Memory B cell (primary cell): ENCODE measurements at places on chromosomes 4 and X.

DNA sequence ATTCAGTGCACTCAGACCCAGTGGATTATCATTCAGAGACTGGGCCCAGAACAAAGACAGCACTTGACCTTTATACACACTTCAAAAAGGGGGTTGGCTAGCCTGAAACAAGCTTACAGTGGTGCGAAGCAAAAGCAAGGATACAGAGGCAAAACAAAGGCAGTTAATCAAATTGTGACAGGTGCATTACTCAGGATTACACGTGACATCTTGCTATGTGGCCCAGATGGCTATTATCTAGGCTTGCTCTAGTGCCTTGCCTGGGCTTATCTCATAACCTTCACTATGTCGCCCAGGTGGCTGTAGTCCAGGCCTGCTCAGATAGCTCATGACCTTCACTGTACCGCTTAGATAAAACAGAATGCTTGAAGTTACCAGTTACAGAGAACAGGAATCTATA is 1092.1 kb upstream of the PRKX start:
- no peak overlapping the region for H3K4me3 ChIP-seq
- DNase-seq: no peak

- DNase-seq: no peak
- H3K27me3 ChIP-seq: no peaks in the 10 kb centered on the region
- no peaks in the 10 kb centered on the region for H3K4me1 ChIP-seq
- no peak overlapping the region for H3K4me3 ChIP-seq
Observed at GRCh38 chr4:94798808-94799207, 41.1 kb downstream of the BMPR1B start.

DNA sequence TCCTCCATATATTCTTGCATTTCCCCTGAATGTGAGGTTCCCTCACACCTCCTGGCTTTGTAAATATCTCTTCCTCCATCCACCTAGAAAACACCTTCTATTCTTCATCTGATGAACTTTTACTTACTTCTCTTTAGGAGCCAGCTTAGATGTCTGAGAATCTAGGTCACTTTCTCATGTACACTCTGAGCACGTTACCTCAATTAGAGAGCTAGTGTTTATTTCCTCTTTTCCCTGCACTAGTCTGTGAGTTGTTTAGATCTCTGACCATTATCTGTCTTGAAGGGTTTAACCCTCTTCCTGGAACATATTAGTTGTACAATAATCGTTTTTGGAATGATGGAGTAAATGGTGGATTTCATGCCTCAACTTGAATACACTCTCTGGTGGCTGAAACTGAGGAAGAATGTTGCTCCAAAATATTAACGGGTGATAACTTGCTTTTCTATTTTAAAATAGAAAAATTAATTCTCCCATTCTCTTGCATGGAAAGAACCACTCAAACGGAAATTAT is 8.5 kb upstream of the NEIL3 start:
- H3K27me3 ChIP-seq: peaks cover 4% of the 10 kb centered on the region
- no peaks in the 10 kb centered on the region for H3K36me3 ChIP-seq
- DNase-seq: no peak
- no peaks in the 10 kb centered on the region for H3K4me1 ChIP-seq

GRCh38 chrX:23598575-23598974 is 68.7 kb upstream of the PRDX4 start:
- no peaks in the 10 kb centered on the region for H3K27me3 ChIP-seq
- H3K36me3 ChIP-seq: no peaks in the 10 kb centered on the region
- H3K4me1 ChIP-seq: peaks cover 4% of the 10 kb centered on the region
- no peak overlapping the region for H3K27ac ChIP-seq

- H3K27me3 ChIP-seq: no peaks in the 10 kb centered on the region
- no peak overlapping the region for H3K27ac ChIP-seq
- no peaks in the 10 kb centered on the region for H3K36me3 ChIP-seq
- H3K4me1 ChIP-seq: no peaks in the 10 kb centered on the region
Observed at GRCh38 chr4:68148800-68149685, 19.4 kb upstream of the TMPRSS11F start.

DNA sequence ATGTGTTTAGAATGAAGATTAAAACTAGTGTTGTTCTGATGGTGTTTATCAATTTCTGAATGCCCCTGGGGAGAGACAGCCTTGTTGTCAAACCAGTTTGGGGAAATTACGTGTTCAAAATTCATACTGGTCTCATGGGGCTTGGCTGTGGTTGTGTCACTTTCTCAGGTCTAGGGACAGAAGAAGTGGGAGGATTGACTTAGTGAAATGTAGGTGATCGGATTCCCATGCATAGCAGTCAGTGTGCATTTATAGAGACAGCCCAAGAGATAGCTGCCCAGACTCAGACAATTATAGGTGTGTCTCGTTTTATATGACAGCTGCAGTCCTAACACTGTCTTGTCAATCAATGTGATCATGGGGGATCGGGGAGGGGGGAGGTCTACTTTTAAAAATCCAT is 94.4 kb upstream of the CLCN4 start:
- H3K4me1 ChIP-seq: peaks cover 23% of the 10 kb centered on the region
- no peaks in the 10 kb centered on the region for H3K27me3 ChIP-seq
- peak overlapping the region; percentile 75 for H3K27ac ChIP-seq
- no peak for DNase-seq
- H3K36me3 ChIP-seq: peaks cover 21% of the 10 kb centered on the region
- H3K4me3 ChIP-seq: peak overlapping the region; percentile 57

DNA sequence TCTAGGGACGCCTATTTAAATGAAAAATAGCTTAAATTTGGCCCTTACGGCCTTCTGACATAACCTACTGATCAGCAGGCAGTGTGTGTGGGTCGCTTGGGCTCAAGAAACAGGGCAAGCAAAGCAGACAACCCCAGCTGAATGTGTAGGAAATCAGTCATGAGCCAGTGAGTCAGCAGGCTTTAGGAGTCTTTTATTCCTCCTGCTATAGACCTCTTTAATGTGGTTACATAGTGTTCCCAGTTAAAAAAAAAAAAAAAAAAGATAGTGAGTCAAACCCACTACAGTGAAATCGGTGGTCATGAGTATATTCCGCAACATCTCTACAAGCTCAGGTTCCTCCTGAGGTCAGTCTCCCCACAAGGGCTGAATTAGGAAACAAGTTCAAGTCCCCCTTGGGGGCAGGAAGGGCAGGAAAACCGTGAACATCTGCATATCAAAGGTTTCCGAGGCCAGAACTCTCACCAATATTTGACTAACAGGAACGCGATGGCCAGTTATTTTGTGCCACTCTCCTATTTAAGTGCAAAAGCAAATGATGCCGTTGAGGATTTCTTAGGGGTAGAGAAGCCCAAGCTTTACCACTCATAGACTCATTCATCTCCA is 32.7 kb downstream of the ACSL1 start:
- H3K36me3 ChIP-seq: peaks cover 14% of the 10 kb centered on the region
- no peak overlapping the region for H3K27ac ChIP-seq
- DNase-seq: no peak
- H3K4me3 ChIP-seq: no peak overlapping the region
- peaks cover 13% of the 10 kb centered on the region for H3K4me1 ChIP-seq

DNA sequence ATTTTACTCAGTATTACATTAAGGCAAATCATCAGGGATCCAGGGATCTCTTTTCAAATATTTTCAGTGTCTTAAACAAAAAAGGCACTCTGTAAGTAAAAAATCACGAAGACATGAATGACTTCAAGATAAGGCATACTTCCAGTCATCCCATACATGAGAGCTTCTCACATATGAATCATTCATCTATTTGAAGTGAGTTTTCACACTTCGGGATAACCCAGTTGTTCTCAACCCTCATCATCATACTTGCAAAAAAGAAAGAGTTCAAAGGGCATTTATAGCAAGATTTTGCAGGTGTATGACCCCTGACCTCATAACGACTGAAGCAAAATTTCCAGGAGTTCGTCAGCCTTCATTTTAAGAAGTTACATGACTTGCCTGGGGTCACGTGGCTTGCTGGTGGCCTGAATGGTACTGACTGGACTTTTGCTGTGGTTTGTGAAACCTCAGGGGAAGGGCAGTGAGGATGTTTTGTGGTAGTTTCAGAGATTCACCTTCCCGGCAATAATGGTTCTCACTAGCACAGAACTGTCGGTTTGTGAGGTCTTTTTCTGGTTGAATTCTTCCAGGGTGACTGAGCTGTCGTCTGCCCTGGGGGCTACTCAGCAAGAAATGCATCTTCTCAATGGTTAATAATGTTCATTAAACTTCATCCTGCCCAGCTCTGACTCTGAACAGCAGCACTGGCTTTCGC is 115.8 kb upstream of the SHISA3 start:
- no peaks in the 10 kb centered on the region for H3K36me3 ChIP-seq
- no peak overlapping the region for H3K4me3 ChIP-seq
- no peak for DNase-seq
- H3K27ac ChIP-seq: no peak overlapping the region
- H3K4me1 ChIP-seq: peaks cover 17% of the 10 kb centered on the region

GRCh38 chrX:29043746-29044145 is 456.5 kb downstream of the IL1RAPL1 start:
- no peak overlapping the region for H3K4me3 ChIP-seq
- H3K27me3 ChIP-seq: no peaks in the 10 kb centered on the region
- H3K4me1 ChIP-seq: no peaks in the 10 kb centered on the region
- DNase-seq: no peak

DNA sequence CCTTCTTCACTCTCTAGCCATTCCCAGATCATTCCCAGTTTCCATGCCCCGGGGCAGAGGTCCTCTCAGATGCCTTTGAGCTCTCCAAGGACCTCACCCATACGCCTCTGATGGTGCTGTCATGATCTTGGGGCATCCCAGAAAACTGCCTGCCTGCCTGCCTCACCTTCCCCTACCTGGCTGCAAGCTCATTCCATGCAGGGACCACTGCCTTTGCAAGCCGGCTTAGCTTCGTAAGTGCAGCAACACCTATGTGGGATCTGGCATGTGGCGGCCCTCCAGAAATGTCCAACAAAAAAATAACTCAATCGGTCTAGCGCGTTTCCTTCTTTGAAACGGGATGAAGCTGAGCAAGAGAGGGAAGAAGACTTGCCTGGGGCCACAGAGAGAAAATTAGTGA is 53.0 kb downstream of the C4orf50 start:
- H3K4me3 ChIP-seq: no peak overlapping the region
- no peaks in the 10 kb centered on the region for H3K27me3 ChIP-seq
- H3K4me1 ChIP-seq: no peaks in the 10 kb centered on the region
- H3K27ac ChIP-seq: no peak overlapping the region

DNA sequence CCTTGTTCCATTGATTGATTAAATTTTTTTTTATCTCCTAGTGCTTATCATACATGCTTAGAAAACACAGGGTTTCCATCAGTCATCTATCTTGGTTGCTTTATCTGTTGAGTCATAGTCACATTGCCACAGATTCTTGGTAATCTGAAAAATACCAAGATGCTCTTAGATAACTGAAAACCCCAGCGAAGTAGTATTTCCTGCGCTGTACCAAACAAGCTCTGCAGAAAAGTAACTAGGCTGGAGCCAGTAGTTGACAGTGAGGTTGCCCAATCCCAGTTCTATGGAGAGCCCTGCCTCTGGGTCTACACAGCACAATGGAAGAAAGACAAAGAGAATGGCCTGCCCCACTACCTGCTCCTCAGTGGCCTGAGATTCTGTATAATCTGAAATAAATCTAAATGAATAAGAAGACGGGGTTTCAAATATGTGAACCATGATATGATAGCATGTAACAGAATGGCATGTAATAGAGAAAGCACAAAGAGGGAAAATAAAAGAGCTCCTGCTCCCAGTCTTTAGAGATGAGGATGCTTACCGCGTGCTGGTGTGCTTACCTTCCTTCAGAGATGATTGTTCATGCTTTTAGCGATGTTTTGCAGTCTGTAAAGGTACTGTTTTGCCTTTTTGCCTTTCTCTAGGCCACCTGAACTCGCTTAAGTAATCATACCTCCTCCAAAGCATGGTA is 55.3 kb upstream of the RAPGEF2 start:
- peaks cover 13% of the 10 kb centered on the region for H3K4me1 ChIP-seq
- no peaks in the 10 kb centered on the region for H3K36me3 ChIP-seq
- no peak for DNase-seq
- peaks cover 13% of the 10 kb centered on the region for H3K27me3 ChIP-seq
- H3K4me3 ChIP-seq: no peak overlapping the region

- no peaks in the 10 kb centered on the region for H3K36me3 ChIP-seq
- H3K4me1 ChIP-seq: peaks cover 6% of the 10 kb centered on the region
- H3K27ac ChIP-seq: no peak overlapping the region
- H3K4me3 ChIP-seq: no peak overlapping the region
- H3K27me3 ChIP-seq: no peaks in the 10 kb centered on the region
- DNase-seq: no peak
Observed at GRCh38 chr4:41991916-41992767, 1.8 kb downstream of the SLC30A9 start.

DNA sequence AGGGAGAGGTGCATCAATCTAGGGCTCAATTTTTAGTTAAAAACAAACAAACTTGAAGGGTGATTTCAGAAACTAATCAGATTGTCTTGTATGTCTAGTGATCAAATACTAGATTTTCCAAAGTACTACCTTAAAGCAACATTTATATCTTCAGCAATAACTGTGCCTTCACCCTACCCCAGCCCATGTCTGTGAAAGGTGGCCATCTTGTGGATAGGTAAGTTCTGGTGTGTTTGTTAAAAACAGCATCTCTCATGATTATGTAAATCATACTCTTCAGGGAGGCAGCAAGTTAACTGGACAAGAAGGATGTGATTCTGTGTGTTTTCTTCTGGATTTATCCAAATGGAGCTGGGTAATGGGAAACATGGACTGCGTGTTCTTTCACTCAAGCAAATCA is 81.4 kb upstream of the ACSL1 start:
- DNase-seq: no peak
- H3K4me1 ChIP-seq: no peaks in the 10 kb centered on the region
- H3K36me3 ChIP-seq: peaks cover 2% of the 10 kb centered on the region
- H3K27me3 ChIP-seq: peaks cover 2% of the 10 kb centered on the region
- H3K27ac ChIP-seq: no peak overlapping the region

DNA sequence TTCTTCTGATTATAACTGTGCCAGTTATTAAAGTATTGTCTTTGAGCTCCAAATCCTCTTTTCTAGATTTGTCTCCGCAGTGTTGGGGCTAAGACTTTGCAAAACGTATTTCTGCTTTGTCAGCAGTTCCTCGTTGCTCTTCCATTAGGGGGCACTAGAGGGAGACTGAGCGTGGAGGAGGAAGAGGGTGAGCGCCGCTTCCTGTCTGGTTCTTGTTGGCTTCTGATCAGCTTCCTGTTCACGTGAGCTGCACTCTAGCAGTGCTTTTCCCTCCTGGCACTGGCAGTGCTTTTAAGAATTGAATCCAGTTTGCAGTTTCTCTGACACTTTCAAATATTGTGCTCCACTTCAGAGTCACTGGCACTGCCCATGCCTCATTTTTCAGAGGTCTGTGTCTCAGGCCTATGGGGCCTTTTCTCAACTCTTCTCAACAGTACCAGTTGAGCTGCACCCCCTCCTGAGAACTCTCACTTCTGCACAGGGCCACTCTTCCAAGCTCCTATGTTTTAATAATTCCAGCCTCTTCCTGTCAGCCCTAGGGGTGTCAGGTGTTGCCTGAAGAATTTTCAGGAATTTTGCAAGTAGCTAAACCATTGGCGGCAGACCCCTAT is 54.4 kb upstream of the LCORL start:
- peaks cover 18% of the 10 kb centered on the region for H3K27me3 ChIP-seq
- no peak overlapping the region for H3K27ac ChIP-seq
- H3K36me3 ChIP-seq: no peaks in the 10 kb centered on the region

DNA sequence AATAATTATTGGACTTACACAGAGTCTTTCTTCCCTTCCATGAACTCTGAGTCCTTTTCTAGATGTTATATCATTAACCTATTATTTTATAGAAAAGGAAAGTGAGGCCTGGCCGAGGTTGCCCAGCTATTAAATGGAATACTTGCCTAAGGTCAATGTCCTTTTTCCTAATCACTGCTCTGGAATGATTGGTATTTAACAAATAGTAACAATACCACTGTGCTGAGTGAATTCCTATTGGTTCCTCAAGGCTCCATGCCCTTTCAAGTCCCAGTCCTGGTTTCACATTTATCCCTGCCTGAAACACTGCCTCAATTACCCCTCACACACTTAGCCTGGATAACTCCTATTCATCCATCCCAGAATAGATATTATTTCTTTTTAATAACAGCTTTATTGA is 6.2 kb downstream of the TCEAL9 start:
- DNase-seq: no peak
- no peaks in the 10 kb centered on the region for H3K27me3 ChIP-seq
- no peaks in the 10 kb centered on the region for H3K36me3 ChIP-seq
